ENCODE measurements at places on chromosomes 13 and 19.

- DNase-seq, result no peak
These were observed 1.4 kb downstream of the CASP14 start for GRCh38 chr19:15050639-15051038.

DNA sequence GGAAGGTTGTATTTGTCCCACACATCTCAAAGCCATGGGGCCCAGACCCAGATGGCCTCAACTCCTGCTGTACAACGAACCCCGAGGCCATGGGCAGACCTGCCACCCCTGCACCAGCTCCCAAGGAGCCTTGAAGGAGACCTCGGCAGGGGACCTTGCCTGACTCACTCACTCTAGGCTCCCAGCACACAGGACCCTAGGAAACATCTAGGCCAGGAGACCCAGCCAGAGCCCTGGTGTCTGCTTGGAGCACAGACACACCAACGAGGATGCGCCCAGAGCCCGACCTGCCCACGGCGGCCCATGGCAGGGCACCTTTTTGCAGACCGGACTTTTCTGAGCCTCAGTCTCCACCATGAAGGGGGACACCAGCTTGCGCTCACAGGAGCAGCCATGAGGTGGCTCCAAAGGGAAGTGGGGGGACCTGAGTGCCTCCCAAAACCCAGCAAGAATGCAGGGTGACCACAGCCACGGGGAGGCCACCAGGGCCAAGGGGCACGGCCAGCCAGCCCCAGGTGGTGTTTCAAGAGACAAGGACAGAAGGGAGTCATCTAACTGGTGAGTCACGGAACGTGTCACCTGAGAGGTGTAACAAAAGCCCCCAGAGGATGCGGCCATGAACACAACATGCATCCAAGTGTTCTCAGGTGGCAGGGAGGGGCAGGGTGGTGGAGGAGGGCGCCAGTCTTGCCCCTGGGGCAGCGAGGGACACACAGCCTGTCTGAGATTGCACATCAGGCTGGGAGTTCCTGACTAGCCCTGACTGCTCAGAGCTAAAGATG lies 4.9 kb upstream of the CERS1 start:
- no peak for DNase-seq

GRCh38 chr13:102769679-102770078 lies 3.9 kb downstream of the TEX30 start:
- no peak for DNase-seq

- no peak for DNase-seq
These were observed 242.2 kb upstream of the MIR17HG start for GRCh38 chr13:91105270-91105669.

DNA sequence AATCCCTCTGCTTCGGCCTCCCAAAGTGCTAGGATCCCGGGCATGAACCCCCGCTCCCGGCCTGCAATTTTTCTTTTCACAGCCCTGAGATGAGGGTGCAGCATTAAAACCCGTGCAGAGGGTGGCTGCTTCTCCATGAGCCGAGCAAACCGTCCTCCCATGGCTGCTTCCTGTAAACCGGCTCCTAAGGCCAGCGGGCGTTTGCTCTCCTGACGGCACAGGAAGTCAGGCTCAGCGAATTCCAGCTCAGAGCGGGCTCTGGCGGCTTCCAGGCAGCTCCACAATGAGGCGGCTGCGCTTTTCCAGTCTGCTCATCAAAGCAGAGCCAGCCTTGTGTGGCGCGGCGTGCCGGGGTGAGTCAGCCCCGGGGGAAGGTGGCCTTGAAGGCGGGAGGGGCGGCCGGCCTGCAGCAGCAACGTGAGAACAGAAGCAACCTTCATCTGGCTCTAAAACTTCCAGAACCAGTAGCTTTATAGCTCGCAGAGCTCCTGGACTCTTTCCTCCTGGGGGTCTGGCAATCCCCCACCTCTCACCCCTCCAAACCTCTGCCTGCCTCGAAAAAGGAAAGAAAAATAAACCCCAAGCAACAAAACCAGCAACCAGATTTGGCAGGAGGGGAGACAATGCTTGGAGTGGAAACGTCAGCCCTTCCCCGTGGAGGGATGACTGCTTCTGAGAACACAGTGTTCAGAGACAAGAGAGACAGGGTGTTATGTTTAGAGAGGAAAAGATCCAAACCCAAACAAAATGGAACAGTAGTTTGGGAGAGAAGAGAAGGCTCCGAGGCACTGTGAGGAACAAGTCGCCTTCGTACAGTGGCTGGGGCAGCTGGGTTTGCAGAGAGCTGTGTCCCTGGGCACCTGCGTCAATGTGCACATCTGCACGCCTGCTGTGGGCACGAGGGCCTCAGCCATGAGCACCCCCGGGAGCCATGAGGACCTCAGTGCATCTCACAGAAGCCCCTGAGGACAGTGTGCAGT lies 67.8 kb downstream of the GADD45B start:
- DNase-seq, result no peak

DNA sequence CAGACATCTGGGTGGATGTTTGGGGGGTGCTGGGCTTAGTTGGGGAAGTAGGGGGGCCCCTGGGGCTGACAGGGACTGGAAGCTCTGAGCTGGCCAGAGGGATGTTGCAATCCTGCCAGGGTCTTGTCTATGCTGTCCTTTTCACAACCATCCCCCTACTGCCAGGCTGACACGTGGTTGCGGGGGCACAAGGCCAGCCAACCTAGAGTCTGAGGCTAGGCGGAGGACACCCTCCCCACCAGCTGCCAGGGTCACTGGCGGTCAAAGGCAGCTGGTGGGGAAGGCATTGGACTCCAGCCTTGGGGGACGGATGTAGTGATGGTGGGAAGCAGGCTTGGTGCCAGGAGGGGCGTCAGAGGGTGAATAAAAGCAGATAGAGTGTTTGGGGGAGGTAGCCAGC lies 1.6 kb upstream of the APOC1 start:
- no peak for DNase-seq

GRCh38 chr13:78659732-78660494 lies 958 bp upstream of the OBI1 start:
- DNase-seq, result no peak

DNA sequence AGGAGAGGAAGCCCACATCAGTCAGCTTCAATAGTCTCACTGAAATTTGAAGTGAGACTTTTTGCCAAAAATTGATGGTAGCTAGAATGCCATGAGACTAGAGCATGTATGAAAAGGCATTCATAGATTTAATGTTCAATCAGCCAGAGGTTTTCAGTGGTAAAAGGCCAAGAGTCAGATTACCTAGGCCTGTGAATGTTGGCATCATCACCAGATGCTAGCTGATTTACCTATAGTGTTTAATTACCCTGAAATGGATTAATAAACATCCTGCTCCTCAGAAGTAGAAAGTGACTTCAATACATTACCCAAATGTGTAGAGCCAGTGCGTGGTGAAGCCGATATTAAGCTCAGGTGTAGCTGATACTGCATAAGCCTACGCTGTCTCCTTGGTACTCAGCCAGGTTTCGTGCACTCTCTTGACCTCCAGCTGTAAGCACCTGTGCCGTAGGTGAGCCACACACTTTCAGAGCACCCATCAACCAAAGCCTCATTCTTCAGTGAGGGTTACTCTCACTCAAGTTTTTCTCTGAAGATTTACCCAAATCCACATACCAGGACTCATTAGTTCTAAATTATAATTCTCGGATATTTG lies 1140.3 kb upstream of the SLC10A2 start:
- DNase-seq, result no peak

DNA sequence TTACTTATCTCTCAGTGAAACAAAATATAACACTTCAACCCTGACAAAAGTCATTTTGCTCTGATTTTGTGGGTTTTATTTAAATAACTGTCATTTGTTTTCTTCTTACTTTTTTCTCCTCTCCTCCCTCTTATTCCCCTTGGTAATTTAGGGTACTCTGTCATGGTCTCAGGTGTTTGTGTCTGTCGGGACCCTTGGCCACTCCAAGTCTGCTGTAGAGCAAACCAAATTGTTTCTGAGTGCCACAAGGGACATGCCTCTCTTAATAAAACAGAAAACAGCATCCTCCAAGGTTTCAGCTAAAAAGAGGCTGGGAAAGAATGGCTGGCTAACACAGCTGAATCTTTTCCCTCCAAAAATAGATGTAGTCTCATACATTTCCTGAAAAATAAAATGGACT lies 573.1 kb upstream of the KLF12 start:
- no peak for DNase-seq

- DNase-seq, result no peak
These were observed 41.0 kb downstream of the RFX2 start for GRCh38 chr19:6069268-6069791.

GRCh38 chr13:110413676-110414040 lies 106.6 kb downstream of the COL4A2 start:
- DNase-seq, result no peak

DNA sequence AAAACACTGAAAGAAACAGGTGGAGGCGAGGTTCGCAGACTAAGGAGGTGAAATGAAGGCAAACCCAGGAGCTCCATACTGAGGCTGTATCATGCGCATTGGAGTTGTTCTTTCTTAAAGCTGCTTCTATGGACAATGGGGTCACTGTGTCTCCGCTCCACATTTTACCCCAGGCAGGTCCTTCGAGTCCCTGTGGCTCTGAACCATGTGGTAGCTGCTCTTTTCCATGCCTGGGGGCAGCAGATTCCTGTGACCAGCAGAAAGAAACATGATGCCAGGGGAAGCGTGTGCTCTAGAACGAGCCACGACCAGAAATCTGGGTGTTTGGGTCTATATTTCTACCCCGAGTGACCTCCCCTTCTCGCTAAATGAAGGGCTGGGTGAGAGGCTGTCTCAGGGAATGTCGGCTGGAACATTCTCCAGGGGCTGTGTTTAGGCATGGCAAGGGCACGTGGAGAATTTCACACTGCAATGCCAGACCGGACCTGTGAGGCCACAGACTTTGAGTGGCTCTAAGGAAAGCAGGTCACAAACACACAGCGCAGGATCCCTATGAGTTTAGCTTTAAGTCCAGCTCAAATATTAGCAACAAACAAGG lies 95.7 kb upstream of the IRS2 start:
- no peak for DNase-seq

GRCh38 chr19:33290956-33291622 lies 11.2 kb downstream of the CEBPA start:
- DNase-seq, result no peak

- DNase-seq, result no peak
These were observed 278.0 kb downstream of the KLF5 start for GRCh38 chr13:73336773-73337172.

- no peak for DNase-seq
These were observed 294.2 kb downstream of the FGF9 start for GRCh38 chr13:21965095-21965494.

GRCh38 chr19:58555920-58556621 lies 1.2 kb upstream of the CHMP2A start:
- DNase-seq, result no peak

DNA sequence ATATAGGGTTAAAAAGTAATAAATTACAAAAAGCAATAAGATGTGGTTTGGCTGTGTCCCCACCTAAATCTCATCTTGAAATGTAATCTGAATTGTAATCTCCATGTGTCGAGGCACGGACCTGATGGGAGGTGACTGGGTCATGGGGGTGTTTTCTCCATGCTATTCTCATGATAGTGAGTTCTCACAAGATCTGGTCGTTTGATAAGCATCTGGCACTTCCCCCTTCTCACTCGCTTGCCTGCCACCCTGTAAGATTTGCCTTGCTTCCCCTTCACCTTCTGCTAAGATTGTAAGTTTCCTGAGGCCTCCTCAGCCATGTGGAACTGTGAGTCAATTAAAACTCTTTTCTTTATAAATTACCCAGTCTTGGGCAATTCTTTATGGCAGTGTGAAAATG lies 577.4 kb downstream of the TBC1D4 start:
- DNase-seq, result no peak

- DNase-seq, result no peak
These were observed 57.5 kb upstream of the HMGB1 start for GRCh38 chr13:30523211-30523610.

DNA sequence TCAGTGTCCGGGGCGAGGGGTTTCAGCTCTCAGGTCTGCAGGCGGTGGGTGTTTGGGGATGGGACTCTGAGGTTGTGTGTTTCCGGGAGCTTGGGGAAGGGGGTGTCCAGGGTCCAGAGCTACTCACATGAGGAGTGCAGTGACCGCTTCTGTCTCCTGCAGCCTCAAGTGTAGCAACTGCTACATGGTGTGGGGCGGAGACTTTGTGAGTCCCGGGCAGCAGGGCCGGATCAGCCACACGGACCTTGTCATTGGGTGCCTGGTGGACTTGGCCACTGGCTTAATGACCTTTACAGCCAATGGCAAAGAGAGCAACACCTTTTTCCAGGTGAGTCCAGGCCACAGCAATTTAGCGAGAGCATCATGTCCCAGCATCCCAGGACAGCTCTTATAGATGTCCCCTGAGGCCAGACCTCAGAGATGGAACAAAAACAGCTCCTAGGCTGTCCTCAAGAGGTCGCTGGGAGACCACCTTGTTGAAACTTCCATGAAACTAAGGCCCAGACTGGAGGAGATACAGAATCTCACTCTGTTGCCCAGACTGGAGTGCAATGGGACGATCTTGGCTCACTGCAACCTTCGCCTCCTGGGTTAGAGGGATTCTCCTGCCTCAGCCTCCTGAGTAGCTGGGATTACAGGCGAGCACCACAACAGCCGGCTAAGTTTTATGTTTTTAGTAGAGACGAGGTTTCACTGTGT lies 44.9 kb downstream of the RYR1 start:
- no peak for DNase-seq

Data from MM.1S (cell line).